ENCODE measurements at places on chromosomes 4 and X.

DNA sequence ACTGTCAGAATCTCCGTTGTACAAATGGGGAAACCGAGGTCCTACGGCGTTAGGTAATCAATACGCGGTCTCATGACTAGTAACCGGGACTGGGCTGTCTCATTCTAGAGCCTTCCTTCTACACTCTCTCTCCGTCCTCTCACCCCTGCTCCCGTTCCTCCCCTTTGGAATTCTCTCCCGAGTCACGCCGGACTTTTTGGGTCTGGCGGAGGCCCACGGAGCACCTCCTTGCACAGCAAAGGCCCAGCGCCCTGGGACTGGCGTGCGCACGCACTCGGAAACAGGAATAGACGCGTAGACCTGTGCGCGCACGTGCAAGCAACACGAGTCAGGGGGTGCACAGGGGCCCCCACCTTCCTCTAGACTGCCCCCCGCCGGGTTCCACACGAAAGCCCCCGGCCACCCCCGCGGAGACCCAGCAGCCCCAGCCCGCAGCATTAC is 361 bp downstream of the QDPR start:
- no peak for DNase-seq

GRCh38 chr4:4334798-4335520 is 44.9 kb downstream of the ZBTB49 start:
- peak; percentile 70 for DNase-seq

- DNase-seq = no peak
Measured at GRCh38 chr4:147157860-147158701, 212.4 kb upstream of the TTC29 start.

GRCh38 chr4:143397887-143398286 is 61.2 kb downstream of the GAB1 start:
- no peak for DNase-seq

DNA sequence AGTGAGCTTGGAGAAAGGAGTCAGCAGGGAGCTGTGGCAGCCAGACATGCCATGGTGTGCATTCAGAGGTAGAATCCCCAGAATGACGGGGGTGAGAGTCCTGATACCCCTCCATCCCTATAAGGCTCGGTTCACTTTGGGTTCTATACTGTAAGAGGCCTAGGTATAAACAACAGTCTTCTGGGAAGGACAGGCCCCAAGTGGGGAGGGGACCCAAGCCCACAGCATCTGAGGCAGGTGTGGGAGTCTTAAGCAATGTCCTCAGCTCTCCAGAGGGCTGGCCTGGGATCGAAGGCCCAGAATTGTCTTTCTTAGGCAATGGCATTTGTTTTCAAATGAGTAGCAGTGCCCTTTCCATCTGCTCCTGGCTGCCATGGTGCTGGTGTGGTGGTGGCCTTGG is 50.2 kb upstream of the MAMLD1 start:
- no peak for DNase-seq

DNA sequence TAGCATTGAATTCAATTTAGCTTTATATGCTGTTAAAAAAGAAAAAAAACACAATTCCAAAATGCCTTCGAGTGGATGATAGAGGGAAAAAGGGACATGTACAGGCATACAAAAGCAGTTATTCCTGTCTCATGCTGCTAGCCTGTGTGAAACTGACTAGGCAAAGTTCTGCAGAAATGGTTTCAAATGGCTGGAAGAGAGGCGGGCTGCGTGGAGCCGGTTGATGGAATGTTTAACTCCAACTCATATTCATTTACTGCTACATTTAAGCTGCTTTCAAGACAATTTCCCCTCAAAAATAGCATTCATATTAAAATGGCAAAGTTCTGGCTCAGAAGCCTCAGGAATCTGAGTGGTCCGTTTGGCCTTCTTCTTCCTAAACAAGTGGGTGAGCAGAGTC is 143.8 kb upstream of the PPARGC1A start:
- no peak for DNase-seq

DNA sequence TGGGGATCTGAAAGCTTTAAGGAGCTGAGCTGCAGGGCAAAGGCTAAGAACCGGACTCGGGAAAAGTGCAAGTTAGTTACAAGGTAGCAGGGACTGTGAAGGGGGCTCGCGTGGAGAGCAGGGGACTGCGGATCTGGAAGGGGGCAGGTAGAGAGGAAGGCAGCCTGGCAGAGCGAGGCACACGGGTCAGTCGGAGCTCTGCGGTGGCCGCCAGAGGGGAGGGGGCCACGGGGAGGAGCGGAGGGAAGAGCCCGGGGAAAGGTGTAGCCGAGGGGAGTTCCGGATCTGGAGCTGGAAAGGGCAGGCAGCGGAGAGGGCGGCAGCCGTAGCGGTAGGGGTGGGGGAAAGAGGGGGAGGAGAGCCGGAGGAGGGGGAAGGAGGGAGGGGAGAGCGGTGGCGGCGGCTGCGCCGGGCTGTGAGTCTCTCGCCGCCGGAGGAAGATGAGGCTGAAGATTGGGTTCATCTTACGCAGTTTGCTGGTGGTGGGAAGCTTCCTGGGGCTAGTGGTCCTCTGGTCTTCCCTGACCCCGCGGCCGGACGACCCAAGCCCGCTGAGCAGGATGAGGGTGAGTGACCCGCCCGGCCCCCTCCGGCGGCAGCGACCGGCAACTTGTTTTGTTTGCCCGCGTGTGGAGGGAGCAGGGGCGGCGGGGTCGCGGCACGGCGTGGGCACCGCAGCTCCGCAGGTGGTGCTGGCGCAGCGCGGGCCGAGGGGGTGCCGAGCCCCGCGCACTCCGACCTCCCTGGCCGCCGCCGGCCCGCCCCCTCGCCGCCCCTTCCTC is at the start of gene GALNT7:
TSS of gene GALNT7 (plus strand) at position 416 of the 782 bp plus-strand sequence. CDS start at position 441, 25 bp downstream.
- DNase-seq = peak; percentile 69

DNA sequence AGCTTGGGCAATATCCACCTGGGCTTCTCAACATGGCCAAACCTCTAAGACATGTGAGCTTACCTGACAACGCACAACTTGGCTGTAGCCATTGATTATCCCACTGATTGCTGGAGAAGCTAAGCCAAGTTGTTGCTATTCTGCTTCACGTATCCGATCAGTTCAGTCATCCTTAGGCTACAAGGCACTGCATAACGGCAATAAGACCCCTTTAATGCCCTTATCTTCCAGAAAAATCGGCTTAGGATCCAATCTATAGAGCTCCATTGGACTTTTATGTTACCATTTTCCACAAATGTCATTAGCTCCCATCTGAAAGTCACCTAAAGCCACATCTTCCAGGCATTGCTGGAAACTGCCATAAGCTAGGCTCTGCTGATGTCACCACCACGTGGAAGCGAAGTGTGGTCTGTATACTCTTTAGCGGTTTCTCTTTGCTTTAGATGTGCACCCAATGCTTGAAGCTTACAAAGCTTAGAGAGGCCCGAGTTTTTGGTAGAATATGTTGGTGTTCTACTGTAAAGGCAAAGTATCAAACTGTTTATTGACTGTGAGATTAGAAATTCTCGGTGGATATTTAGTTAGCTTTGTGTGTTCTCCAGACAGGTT is 163.1 kb downstream of the CPE start:
- DNase-seq = no peak

- DNase-seq = no peak
Measured at GRCh38 chr4:55445921-55446577, 50.3 kb downstream of the TMEM165 start.

GRCh38 chr4:56880572-56880971 is 27.1 kb upstream of the REST start:
- DNase-seq = no peak

GRCh38 chr4:26204249-26204825 is 116.5 kb upstream of the RBPJ start:
- peak; percentile 51 for DNase-seq

GRCh38 chr4:17613761-17614415 is 553 bp upstream of the MED28 start:
- DNase-seq = peak; percentile 15

DNA sequence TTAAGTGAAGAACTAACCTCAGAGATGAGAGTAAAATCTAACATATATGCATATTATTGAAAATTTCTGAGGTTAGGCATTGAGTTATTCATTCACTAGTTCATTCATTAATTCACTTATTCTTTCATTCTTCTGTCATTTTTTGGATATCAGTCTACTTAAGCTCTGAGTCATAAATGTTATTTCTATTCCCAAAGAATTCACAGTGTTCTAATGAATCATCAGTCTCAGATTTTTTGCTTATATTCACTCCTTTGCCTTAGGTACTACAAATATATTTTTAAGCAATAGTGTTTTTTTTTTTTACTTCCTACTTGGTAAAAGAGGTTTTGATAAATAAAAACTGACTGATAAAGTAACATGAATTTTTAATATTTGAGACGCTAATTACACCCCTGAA is 95.2 kb upstream of the DKK2 start:
- no peak for DNase-seq

- no peak for DNase-seq
Measured at GRCh38 chrX:45344594-45344993, 143.9 kb upstream of the DIPK2B start.

DNA sequence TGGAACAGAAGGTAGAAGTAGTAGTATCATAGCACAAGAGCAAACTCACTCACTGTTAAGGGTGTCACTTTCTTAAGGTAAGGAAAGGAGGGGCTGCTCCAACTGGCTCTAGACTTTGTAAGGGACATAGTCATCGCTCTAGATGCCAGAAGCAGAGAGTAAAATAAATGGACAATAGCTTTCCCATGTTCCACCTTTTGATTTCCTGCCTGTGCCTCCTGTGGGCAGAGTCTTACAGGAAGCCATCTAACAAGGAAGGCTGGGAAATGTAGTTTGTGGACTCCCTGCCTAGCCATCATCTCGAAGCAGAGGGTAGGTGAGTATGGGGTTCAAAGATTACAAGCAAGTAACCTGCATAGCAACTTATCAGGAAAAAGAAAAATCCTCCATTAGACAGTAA is 1.7 kb upstream of the METTL14 start:
- no peak for DNase-seq

DNA sequence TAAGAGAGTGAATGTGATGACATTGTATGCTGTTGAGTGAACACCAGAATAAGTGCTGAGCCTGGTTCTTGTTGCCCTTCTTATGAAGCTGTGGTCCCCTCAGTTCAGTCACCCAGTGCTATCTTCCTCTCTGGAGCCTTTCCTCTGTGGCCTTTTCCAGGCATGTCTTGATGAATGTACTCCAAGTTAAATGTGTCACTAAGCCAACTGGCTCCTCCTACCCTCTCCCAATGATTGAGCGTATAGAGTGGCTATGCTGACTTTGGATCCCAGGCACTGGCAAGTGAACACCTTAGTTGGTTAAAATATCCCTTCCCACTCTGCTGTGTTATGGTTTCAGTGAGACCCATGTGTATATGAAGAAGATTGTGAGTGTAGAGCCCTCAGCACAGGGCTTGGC is 134.1 kb upstream of the MAMLD1 start:
- no peak for DNase-seq

GRCh38 chrX:133544115-133544514 is 128.8 kb upstream of the GPC4 start:
- peak; percentile 31 for DNase-seq

GRCh38 chr4:53956053-53956452 is 108.4 kb downstream of the CHIC2 start:
- no peak for DNase-seq

DNA sequence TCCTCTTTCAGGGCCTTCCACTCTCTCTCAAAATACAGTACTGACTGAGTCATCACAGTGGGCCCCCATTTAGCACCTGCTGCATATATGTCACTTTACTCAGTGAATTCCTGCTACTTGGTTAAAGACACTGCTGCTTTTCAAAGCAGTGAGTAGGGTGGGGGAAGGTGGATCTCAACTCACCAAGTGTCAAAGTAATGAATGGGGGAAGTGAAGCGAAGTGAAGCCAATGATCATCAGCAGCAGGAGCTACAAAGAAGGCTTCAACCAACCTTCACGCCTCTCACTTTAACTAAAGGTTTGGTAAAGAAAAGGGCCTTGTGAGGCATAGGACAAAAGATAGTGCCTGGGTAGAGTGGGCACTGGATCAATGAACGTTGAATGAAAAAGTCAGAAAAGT is 424.1 kb downstream of the SMARCA1 start:
- no peak for DNase-seq

- no peak for DNase-seq
Measured at GRCh38 chr4:139798456-139798855, 132.8 kb downstream of the MGST2 start.

- DNase-seq = no peak
Measured at GRCh38 chr4:2923668-2924173, 39.5 kb downstream of the NOP14 start.

- no peak for DNase-seq
Measured at GRCh38 chr4:145709843-145710242, 29.9 kb downstream of the C4orf51 start.

GRCh38 chr4:156154978-156155377 is 201.3 kb upstream of the CTSO start:
- DNase-seq = no peak

- DNase-seq = no peak
Measured at GRCh38 chr4:172514801-172515200, 653.8 kb upstream of the GALNT7 start.

GRCh38 chrX:70527610-70528345 is 83.1 kb downstream of the DLG3 start:
- DNase-seq = no peak

DNA sequence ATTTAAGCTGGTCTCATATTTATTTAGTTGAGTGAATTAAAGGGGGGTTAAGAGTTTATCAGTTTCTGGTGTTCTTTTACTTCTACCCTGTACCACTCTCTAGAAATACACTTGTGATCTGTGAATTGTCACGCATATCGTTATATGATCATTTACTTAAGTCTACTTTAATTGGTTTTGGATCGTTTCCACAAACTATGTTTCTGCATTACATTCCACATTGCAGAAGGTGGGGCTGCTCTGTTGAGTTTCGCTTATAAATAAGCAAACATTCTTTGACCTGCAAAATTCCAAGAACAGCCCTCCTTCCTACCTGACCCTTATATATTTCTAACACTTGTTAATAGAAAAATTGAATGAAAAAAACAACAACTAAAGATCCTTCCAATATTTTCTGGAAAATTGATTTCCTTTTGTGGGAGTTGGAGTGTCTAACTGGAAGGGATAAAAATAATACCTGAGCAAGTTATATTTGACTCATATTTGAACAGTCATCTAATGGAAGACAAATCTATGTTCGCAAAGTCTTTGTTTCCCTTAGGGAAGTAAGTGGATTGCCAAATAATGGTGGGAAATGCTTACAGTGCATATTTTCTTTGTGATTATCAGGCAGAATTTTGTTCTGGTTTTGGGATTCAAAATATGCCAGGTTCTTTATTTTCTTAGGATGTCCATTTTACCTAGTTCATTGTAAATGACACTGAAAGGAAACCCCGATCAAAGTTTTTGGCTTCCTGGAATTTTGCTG is 152.7 kb downstream of the RELL1 start:
- no peak for DNase-seq

- DNase-seq = no peak
Measured at GRCh38 chr4:174810834-174811233, 18.2 kb downstream of the GLRA3 start.
